ENCODE measurements at places on chromosomes 12 and 14.

DNA sequence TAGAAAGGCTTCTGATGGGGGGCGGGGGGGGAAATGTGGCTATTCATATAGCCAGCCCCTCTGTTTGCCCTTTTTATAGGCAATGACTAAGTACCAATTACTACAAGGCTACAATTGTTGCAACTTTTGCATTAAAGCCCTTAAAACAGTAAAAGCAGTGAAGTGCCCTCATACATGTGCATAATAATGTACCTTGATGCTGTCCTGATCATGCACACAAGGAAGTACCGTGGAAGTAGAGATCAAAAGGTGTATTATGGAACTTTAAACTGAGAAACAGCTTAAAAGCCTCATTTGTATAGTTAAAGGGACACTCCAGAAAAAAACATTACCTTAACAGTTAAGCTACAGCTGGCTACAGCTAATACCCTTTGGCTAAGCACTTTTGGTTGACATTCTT, 111.8 kb downstream of the PLEKHG7 start:
- DNase-seq = no peak

GRCh38 chr12:30187426-30187825, 403.7 kb upstream of the TMTC1 start:
- DNase-seq = no peak

DNA sequence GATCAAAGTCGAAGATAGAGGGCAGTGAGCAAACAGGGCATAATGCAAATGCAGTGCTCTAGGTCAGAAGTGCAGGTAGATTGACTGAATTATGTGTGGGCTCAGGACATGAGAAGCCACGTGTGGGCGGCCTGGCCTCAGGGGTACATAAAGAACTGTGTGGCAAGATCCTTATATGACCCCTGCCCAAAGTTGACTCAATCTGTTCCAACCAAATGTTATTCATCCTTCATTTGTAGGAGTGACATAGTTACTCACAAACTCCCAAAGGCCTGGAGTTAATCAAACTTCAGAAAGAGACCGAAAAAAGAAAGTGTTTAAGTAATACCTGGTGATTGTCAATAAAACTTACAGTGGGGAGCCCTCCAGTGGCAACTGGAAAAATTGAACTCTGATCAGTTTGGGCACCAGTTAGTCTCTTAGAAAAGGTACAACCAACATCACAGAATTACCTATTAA, 150.4 kb upstream of the FAR2 start:
- DNase-seq = peak; percentile 34

DNA sequence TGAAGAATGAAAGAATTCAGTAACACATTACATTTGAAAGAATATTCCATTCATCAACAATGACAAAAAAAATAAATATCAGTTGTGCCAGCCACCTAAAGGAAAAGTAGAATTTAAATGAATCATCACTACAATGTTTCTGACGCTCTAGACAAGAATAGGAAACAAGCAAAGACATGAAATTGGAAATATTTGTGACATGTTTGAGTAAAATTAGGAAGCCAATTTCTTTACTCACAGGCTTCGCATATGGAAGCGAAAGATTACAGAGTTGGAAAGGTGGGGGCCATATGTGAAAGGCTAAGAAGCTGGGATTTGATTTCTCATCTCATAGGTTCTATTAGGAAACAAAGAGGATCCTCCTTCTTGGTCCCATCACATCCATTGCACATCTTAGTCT, 279.0 kb downstream of the IPO8 start:
- DNase-seq = no peak

- no peak for DNase-seq
These were observed 69.8 kb downstream of the ANO6 start for GRCh38 chr12:45285717-45286116.

DNA sequence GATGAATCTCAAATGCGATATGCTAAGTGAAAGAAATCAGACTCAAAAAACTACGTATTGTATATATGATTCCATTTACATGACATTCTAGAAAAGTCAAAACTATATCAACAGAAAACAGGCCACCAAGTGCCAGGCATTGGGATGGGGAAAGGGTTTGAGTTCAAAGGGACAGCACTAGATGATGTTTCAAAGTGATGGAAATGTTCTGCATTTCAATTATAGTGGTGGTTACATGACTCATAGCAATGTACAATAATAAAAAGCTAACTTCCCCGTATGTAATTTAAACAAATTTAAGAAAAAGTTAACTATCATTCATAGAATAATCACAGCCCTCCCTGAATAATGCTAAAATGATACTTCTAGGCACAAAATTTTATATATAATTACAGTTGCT, 13.5 kb downstream of the HECTD1 start:
- no peak for DNase-seq

DNA sequence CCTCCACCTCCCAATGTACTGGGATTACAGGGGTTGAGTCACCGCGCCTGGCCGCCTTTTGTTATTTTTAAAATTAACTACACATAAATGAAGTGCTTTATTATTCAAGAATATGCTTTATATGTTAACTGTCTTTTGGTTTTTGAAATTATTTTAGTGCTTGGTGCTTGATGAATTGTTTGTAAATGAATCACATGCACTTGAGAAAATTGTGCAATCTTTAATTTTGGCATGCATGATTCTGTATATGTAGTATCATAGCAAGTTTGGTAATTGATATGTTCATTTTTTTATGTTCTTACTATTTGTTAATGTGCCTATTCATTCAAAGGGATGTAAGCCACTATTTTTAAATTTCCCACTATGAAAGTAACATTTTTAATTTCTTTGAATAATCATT, 440.9 kb downstream of the NAV3 start:
- no peak for DNase-seq
